AG04449 (cell line): ENCODE measurements at places on chromosomes 1 and 21.

DNA sequence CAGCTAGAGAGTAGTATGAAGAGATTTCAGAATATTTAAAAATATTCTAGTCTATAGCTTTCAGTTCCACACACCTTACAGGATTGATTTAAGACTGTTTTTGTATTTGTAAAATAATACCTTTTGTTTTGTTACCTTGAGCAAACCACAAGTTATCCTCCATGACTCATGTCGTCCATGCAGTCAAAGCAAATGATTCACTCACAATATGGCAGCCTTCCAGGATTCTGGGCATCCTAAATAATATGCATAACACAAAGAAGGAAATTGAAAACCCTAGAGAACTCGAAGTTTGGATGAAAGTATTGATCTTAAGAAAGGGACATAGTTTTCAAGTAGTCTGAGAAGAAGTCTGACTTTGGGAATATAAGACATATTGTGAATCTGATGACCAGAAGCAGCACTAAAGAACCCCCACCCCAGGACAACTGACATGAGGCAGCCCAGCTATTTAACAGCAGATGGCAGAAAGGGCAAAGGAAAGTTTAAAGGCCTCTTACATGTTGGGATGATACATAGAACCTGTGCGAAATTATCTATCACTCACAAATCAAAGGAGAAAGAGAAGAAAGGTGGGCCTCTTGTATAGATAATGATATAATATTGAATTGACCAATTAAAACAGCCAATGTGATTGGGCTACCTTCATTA, 857.9 kb downstream of the BRINP3 start:
- DNase-seq: peak; percentile 14

GRCh38 chr21:42703136-42703908, 49.9 kb downstream of the PDE9A start:
- DNase-seq: no peak

DNA sequence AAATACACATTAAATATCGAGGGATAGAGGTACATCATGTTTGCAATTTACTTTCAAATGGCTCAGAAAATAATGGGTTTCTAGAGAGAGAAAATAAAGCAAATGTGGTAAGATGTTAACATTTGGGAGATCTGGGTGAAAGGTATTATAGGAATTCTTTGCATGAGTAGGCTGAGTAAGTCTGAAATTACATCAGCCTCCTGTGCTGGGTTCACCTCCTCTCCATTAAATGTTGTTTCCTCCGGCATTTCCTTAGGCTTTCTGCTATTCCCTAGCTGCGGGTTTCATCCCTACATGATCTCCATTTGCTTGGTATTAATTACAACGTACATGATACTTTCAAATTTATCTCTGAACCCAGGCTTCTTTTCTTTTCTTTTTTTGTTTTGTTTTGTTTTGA, 31.6 kb downstream of the ZMYND12 start:
- DNase-seq: no peak

GRCh38 chr21:43699933-43700599, 18.9 kb upstream of the PDXK start:
- DNase-seq: no peak

DNA sequence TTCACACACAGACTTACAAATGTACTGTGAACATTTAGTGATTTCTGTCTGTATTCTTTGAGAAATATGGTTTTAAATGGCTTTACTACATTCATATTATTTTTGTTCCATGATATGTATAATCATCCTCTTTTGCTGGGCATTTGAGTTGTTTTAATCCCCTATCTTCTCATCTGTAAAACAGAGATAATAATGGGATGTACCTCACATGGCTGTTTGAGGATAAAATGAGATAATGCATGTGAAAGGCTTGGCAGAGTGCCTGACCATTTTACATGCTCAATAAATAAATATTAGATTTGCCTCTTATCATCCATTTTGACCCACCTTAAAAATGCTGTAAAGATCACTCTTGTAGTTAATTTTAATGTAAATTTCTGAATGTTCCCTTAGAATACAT, 197.2 kb downstream of the C1orf94 start:
- no peak for DNase-seq

DNA sequence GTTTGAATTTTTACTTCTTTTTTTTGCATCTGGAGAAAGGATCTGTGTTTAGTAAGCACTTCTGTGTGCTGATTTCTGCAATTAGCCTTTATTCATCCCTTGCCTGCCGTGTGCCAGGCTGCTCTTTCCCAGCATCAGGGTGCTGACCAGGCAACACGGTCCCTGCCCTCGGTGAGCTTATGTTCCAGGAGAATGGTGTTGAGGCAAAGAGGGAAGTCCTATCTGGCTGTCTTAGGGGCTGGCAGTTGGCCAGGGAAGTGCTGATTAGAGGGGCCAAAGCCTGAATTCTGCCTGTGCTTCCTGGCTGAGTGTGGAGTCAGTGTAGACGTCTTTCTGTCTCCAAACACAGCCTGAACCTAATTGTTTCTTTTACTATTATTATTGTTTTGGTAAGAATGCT, 187.1 kb downstream of the CAMTA1 start:
- no peak for DNase-seq

DNA sequence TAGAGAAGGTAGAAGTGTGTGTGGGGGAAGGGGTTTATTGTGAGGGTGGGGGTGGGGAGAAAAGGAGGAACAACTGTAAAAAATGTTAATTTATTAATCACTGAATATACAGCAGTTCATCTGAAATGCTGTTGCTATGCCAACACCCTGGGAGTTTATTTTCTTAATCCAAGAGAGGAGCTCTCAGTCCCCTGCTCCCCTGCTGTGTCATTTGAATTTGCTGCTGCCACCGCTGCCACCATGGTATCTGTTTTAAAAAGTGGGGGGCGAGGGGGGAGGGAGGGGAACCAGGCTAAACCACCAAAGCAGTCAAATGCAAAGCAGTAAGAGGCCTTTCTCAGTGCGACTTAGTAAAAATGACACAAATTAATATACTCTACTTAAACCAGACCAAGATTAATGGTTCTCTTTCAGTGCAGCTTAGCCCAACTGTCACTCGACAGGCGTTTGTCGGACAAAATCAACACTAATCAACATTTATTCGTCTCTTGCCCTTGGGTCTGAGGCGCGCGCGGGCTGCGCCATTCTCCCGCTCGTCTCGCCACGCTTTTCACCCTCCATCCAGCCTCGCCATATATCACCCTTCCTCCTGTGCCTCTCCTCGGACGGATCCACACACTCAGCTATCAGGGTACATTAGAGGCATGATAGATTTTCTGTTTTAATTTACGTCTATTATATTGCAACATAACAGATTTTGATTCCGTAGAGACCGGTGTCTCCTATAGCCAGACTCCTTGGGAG, 76.2 kb downstream of the PBX1 start:
- no peak for DNase-seq

- DNase-seq: no peak
Measured at GRCh38 chr1:31749785-31750735, 14.1 kb downstream of the ADGRB2 start.

DNA sequence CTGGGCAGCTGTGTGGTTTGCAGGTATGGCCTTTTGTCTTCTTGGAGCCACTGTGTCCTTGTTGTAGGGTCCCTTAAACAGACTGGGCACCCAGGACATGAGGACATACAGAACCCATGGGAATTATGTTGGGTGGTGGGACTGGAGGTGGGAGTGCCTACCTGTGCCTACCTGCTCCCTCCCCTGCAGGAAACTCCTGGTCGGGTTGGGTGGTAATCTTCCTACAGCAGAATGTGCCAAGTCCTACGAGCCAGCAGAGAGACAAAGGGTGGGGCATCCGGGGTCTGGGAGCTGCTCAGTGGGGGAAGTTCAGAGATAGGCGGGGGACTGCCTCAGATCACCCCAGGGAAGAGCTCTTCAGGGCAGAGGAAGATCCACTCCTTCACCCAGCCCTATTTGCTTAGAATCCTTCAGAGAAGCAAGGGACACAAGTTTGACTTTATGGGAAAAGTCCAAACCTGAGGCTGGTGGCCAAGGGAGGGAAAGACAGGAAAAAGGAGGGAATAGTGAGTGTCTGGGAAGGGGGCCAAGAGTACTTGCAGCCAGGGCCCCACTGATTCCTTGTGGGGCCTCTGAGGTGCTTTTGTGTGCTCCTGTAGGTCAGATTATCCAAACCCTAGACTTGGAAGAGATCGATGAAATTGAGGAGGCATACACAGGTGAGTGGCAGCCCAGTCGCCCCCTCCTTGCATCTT, 58.3 kb downstream of the KIF21B start:
- no peak for DNase-seq

DNA sequence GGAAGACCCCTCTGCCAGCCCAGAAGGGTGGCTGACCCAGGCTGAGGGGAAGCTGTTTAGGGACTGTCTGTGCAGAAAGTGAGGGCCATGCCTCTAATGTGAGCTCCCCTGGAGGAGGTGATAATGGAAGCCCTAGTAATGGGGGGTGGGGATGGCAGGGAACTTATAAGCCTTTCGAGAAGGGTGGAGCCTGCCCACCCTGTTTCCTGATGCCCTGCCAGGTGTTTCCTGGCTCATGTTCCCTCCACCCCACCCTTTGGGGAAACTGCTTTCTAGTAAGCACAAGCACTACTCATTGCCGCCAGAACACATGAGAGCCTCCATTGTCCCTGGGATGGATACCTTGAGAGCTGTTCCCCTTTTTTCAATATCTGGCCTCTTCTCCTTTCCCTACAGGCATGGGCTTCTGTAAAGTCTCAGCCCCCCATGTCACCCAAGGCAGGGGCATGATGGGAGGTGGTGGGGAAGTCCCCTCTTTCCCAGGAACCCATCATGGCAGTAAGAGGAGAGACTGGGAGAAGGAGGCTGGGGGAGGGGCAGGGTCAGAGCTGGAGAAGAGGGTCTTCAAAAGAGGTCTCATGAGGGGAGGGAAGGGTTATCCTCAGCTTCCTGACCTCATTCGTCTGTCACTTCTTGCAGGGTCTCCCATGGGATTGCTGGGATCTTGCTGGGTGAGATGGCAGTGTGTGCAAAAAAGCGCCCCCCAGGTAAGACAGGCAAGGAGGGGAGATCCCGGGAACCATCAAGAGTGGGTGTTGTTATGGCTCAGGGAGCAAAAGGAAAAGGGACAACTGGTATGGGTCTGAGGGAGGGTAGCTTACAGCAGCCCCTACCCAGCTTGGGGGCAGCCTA, 2.4 kb downstream of the ATP8B2 start:
- DNase-seq: no peak

GRCh38 chr1:12178511-12178910, 11.7 kb downstream of the TNFRSF1B start:
- no peak for DNase-seq

DNA sequence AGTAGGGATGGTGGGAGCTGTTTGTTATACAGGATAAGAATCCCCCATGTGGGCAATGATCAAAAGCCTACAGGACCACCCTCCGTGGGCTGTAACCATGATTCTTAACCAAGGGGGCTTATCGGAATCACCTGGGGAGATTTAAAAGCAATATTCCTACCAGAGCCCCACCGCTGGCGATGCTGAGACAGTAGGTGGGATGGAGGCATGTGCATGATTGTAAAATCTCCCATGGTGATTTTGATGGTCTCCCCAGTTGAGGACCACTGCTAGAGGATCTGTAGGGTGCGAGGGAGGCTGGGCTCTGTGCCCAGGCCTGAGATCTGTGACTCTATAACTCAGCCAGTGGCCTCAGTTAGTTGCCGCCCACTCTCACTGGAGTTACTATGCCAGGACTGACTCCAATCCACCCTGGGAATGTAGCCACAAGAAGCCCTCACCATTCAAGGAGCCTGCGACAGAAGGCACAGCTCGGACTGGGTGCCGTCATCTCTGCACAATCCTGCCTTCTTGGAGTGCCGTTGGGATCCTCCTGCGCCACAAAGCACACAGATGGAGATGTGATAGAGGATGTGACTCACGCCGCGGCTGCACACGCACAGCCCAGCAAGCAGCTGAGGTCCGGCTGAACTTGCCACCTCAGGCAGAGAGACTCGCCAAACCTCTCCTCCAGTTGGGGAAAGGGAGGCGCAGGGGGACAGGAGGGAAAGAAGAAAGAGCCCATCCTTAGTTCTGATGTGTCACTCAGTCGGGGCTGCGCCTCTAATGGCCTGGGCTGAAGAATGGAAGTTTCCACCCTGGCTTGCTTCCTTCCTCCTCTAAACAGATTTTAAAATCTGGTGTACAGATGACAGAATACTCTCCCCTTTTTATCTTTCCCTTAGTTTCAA, 26.5 kb downstream of the AKNAD1 start:
- peak; percentile 85 for DNase-seq

GRCh38 chr1:194833111-194833510, 1646.7 kb upstream of the B3GALT2 start:
- no peak for DNase-seq

DNA sequence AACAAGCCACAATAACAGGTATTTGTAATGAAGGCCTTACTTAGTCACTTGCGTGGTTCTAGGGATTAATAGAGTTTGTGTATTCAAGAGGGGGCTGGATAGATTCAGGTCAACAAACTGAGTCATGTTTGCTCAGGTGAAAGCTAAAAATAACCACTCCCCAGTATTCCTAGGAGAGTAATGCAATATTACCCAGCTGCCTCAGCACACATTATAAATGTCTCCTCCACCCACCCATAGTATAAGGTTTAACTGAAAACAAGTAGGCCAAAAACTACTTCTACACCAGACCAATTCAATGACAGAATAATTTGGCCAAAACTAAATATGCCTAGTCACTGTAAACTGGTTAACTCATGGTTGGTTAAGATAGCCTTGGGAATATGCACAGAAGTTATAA, 34.4 kb downstream of the WLS start:
- no peak for DNase-seq

- no peak for DNase-seq
Measured at GRCh38 chr1:41465741-41466140, 18.7 kb downstream of the EDN2 start.

DNA sequence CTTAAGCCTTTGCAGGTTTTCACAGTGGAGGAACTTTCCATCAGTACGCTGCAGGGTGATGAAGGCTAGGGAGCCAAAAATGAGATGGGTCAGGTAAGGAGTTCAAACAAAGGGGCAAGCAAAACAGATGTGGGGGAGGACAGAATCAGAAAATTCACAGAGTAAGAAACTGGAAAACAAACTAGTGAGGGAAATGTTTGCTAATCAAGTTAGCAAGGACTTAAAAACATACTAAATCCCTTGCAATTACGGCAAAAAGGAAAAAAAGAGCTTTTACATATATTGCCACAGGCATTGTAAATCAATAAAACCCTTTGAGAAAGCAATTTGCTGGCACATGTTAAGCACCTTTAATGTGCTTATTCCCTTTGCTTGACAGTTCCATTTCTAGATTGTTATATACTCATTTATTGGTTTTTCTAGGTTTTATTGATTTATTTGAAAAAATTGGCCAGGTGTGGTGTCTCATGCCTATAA, 45.8 kb upstream of the SERBP1 start:
- DNase-seq: no peak
